ENCODE measurements at places on chromosomes 3 and 15.
A peak's percentile ranks its signal among the peaks of the same experiment; 100 is the strongest.

DNA sequence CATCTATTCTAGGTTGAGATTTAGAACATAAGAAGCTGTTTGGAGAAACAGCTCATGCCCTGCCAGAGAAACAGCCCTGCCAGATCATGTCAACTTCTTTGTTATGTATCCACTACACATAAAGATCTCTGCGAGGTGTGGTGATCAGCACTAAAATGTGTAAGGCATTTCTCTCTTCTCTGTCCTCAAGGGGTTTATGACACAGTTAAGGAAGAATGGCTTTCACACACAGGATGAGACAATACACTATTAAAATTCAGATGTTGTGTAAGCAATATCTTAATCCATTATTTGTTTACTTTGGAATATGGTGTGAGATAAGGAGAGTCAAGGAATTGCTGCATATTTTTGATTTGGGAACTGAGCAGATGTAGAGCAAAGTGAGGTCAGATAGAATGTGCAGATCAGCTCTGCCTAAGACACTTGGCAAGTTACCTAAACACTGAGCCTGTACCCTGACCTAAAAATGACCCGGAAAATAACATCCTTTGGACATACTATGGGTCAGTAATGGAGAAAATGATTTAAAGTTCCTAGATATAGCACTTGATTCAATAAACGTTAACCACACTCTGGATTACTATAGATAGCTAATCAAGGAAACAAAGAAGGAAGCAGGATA is 434.7 kb upstream of the PDZRN3 start:
- H3K36me3 ChIP-seq = no peaks in the 10 kb centered on the region
- H3K4me1 ChIP-seq = peaks cover 18% of the 10 kb centered on the region
- no peak overlapping the region for H3K27ac ChIP-seq
- DNase-seq = no peak

DNA sequence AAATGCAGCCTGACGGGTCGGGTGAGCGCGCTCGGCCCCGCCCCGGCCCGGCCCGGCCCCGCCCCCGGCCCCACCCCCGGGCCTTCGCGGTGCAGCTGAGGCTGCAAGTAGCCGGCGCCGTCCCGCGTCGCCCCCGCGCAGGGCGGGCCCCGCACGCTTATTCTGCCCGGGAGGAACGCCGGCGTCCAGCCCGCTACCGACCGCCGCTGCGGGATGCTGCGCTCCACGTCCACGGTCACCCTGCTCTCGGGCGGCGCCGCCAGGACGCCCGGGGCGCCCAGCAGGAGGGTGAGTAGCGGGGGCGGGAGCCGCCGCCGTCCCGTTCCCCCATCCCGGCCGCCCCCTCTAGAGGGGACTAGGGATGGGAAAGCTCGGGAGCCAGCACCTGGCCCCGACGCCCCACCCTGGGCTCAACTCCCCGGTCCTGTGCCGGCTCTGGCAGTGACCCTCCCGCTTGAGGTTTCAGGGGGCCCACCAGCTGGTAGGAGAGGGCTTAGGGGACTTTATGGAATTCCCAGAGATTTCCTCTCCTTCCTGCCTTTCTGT is at the start of gene MYZAP:
Gene MYZAP, plus strand, starts transcription at position 83 of the 546 bp plus-strand sequence. Its CDS starts 131 bp downstream, at position 214.
- DNase-seq = peak; percentile 33
- H3K36me3 ChIP-seq = no peaks in the 10 kb centered on the region
- H3K27ac ChIP-seq = peak within 1 kb of the TSS; percentile 28
- H3K4me1 ChIP-seq = peaks cover 17% of the 10 kb centered on the region

DNA sequence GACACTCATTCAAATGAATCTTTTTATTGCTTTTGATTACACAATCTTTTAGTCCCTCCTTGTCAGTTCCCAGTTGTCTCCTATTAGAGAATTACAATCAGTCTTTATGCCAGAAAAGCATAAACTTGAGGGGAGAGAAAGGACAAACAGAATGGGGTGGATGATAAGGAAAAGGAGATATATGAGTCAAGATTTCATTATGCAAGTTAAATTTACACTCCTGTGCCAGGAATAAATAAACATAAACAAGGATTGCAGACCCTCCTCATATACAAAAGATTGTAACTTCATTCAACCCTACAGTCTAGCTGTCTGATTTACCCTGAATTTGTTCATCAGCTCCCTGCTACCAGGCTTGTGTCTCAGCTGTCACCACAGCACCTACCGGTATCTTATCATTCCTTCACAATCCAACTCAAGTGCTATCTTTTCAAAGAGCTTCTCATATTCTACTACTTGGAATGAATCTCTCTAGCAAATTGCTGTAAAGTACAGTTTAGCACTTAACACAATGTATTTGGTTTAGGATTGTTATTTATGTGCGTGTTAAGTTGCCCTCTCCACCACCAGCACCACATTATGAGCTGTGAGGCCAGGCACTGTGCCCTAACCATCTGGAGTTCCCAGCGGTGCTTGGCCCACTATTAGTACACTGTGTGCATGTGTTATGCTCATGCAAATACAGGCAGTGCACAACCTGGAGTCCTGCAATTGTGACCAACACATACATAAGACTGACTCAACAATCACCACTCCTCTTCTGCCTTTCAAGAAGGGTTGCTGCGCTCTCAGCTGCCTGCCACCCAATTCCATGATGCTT is 504.1 kb downstream of the TBL1XR1 start:
- no peak overlapping the region for H3K4me3 ChIP-seq
- H3K4me1 ChIP-seq = peaks cover 12% of the 10 kb centered on the region
- H3K36me3 ChIP-seq = no peaks in the 10 kb centered on the region
- no peaks in the 10 kb centered on the region for H3K27me3 ChIP-seq
- no peak overlapping the region for H3K27ac ChIP-seq
- DNase-seq = no peak

- DNase-seq = no peak
- no peaks in the 10 kb centered on the region for H3K27me3 ChIP-seq
- peaks cover 3% of the 10 kb centered on the region for H3K36me3 ChIP-seq
- H3K27ac ChIP-seq = no peak overlapping the region
Measured at GRCh38 chr3:161215185-161215584, 5.9 kb upstream of the NMD3 start.

- no peaks in the 10 kb centered on the region for H3K27me3 ChIP-seq
- no peak overlapping the region for H3K4me3 ChIP-seq
- peak overlapping the region; percentile 83 for H3K27ac ChIP-seq
- H3K36me3 ChIP-seq = no peaks in the 10 kb centered on the region
Measured at GRCh38 chr3:193791041-193792032, 198.3 kb downstream of the OPA1 start.

- no peak overlapping the region for H3K4me3 ChIP-seq
- H3K4me1 ChIP-seq = peaks cover 81% of the 10 kb centered on the region
- no peaks in the 10 kb centered on the region for H3K27me3 ChIP-seq
- no peaks in the 10 kb centered on the region for H3K36me3 ChIP-seq
- peak overlapping the region; percentile 68 for H3K27ac ChIP-seq
Measured at GRCh38 chr3:37766797-37767776, 94.6 kb upstream of the CTDSPL start.

DNA sequence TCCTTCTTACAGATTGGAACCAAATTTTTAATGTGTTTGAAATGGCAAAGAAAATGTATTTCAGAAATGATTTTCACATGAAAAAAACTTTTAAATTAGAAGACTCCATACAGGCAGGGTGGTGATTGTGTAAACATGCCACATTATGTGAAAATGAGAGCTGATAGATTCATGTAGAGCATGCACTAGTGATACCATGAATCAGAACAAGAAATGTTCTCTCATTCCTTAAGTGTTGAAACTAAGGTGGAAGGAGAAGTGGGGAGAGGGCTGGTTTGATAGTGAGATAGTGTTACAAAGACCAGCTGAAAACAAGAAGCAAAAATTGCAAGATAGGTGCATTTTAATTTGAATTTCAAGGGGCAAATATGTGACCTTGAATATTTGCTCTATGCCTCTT is 100.3 kb downstream of the CCNL1 start:
- no peaks in the 10 kb centered on the region for H3K36me3 ChIP-seq
- H3K4me1 ChIP-seq = peaks cover 6% of the 10 kb centered on the region
- no peak for DNase-seq

All from mesothelial cell of epicardium (in vitro differentiated cells).